RPMI8226 (cell line): ENCODE measurements at places on chromosomes 2 and 18.
A peak's percentile ranks its signal among the peaks of the same experiment; 100 is the strongest.

DNA sequence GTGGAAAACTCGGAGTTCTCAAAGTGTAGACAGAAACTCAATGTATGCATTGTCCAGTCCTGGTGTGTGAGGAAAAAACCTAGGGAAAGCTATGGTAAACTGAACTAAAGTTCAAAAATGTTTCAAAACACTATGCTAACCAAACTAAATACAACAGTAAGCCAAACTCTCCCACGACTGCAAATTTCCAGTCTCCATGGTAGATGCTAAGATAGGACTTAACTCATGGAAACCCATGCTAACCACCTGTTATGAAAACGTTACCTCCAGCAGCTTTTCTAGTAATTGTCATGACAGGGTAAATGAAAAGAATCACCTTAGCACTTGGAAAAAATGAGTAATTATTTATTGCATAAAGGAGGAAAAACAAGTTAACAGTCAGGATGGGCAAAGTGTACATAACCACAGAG, 135.7 kb upstream of the EPC2 start:
- no peak for DNase-seq

DNA sequence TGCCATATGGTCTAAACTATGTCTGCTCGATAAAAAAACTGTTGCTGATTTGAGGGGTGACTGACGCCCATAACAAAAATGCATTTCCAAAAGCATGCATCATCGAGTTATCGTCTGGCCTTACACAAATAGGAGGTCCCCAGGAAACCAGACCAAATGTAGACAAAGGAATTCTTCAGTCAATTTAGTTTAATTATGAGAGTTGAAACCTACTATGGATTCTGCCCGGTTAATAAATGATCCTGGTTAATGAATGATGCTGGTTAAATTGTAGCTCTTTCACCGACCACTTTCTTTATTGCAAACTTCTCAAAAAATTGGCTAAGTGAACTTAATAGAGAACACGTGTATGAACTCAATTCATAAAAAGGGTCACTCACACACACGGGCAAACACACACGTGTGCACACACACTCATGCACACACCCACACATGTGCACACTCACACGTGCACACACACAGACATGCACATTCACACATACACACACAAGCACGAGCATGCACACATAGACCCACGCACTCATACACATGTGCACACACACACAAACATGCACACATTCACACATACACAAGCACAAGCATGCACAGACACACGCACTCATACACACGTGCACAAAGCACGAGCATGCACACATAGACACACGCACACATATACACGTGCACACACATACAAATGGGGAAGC, 59.0 kb upstream of the SALL3 start:
- no peak for DNase-seq

DNA sequence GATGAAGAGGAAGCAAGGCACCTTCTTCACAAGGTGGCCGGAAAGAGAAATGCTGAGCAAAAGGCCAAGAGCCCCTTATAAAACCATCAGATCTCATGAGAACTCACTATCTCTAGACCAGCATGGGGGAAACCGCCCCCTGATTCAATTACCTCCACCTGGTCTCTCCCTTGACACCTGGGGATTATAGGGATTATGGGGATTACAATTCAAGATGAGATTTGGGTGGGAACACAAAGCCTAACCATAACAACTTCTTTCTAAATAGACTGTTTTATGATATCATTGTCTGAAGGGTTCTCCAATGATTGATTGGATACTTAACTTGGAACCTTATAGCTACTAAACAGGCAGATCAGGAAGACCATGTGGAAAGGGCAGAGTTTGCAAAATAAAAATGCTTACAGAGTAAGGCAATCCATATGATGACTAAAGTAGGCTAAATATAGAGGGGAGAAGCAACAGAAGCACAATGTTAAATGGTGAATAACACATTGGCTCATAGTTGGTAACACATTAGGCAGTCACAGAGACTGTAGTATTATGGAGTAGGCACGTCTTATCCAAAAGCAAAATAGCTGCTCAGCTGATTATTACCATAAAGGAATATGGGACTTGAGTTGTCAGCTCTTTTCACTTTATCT, 179.0 kb downstream of the BARD1 start:
- no peak for DNase-seq

GRCh38 chr2:232129483-232129882, 168.0 kb downstream of the DIS3L2 start:
- DNase-seq, result no peak

DNA sequence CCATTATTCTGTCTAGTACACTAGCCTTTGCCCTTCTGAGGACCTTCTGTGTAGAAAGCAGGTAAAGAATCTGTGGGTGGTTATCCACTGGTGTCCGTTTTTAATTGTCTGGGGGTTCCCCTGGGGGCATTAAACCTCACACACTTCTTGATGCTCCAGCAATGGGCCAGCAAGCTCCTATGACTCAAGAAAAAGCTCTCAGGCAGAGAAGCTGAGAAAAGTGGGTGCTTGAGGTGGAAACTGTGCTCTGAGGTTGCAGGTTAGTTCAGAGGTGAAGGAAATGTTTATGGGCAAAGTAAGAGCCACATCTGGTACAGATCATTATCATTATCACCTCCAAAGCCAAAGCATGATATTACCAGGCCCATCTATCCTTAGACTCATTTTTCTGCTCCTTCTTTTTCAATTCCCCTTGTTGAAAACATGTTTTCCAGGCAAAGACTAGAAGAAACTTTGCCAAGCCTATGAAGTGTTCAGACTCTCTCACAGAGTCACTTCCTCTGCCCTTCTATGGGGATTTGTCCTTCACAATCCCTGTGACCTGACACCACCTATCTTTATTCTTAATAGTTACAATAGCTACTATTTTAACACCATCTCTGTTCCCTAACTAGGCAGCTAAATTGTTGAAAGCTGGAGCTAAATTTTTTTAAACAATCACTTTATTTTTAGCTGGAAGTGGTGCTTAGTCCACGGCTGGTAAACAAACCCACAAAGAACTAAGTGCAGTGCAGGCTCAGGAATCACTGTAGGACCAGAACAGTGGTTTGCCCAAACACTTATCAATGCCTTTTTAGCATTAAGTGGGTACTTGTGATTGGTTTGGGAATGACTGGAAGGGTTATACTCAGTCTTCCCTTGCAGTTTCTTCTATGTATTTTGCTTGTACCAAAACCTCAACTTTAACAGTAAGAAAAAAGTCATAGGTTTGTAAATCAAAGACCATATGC, 512.8 kb upstream of the POU3F3 start:
- DNase-seq, result no peak

DNA sequence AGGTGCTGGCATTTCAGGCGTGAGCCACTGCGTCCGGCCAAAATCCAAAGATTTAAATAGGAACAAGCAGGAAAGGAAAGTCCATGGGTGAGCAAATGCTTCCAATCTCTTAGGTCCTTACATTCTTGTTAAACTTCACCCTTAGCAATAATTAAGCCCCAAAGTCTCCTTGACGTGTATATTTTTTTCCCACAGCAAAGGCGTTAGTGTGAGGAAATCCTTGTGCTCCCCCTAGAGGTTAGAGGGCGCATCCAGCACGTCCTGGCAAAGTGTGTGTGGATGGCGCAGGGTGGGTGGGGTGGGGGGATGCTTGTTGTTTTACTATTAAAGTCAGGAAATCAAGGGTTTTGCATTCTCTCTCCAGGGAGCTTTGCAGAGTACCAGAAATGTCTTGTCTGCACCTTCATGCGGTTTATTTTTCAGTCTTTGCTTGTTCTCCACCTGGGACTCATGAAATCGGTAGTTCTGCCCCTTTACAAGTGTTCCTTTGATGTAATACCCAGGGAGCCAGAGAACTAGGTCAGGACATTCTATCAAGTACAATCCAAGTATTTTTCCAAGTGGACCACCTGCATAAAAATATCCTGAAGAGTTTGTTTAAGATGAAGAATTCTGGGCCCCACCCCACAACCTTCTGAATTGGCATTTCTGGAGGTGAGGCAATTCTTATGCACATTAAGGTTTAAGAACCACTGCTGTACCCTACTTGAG, 22.2 kb upstream of the ITSN2 start:
- peak; percentile 69 for DNase-seq

DNA sequence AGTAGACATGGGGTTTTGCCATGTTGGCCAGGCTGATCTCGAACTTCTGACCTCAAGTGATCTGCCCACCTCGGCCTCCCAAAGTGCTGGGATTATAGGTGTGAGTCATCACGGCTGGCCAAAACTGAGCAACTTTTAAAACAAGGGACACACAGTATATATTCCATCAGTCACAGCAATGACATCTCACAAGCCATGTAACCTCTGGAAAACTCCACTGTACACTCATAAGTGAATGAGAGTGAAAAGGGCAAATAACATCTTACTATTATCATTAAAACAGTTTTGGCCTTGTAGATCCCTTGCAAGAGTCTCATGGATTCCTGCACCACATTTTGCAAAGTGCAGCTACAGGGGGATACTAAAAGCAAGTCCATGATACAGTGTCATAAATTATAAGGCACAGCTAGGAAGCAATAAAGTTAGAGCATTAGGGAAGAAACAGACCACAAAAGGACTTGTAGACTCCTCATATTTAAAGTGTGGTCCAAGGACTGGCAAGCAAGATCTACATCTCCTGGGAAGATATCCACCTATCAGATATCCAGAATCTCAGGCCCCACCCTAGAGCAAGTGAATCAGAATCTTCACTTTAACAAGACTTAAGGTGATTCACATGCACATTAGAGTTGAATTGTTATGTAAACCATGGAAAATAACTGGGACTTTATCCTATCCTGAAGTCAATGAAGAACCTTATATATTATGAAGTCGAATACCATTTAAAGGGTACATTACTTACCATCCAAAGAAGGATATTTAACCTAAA, 5.7 kb downstream of the SMC6 start:
- DNase-seq, result no peak

- no peak for DNase-seq
Measured at GRCh38 chr18:45557287-45557686, 58.0 kb upstream of the SLC14A2 start.

DNA sequence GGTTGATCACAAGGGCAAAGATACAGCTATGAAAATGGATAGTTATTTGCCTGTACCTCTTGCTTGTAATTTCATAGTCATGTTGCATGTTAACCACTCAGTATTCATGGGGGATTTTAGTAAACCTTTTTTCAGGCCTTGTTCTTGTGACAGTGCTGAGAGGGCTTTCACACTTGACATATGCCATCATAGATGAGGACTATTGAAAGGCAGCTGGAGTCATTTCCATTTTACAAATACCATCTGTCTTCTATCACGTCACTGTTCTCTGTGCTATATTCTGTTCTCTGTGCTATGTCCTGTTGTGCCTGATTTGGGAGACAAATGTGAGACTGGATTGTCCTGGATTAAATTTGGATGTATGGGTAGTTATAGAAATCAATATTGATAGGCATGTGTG, 131.7 kb downstream of the LYPD6B start:
- no peak for DNase-seq

GRCh38 chr2:10278029-10278762, 24.5 kb upstream of the HPCAL1 start:
- peak; percentile 29 for DNase-seq
